Stimulated activated CD8-positive, alpha-beta memory T cell treated with anti-CD3 and anti-CD28 coated beads, Interleukin-4, amount 100 ng/mL, for 48 hours (primary cell): ENCODE measurements at places on chromosomes 12 and 14.

DNA sequence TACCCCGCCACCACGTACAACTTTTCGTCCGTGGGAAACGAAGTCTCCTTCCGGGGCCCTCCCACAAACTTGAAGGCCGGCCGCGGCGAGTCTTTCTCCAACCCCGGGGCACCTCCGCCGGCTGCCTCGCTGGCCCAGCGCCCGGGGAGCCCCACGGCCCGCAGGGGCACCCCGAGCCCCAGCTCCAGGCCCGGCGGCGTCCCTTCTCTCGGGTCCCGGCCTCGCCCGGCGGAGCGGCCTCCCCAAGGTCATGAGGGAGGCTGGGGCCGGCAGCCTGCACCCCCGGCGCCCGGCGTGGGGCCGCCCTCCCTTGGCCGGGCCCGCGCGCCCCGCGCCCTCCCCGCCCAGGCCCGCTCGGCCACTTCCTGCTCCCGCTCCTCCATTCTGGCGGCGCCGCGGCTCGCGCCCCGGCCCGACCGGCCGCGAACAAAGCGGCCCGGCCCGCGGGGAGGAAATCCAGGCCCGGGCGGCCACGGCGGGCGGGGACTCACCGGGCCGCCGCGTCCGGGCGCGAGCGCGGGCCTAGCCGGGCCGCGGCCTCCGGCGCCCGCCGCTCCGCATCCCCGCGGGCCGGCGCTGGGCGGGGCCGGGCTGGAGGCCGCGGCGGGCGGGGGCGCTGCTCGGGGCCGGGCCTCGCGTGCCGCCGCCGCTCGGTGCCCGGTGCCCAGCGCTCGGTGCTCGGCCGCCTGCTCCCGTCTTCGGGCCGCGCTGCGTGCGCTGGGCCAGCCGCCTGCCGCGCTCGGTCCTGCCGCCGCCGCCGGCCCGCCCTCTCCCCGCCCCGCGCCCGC, at the start of gene AKT1:
AKT1 (minus strand) TSS at position 756 of the 788 bp plus-strand sequence. CDS start 3,105 bp downstream, outside the sequence.
- peak; percentile 40 for DNase-seq

GRCh38 chr14:61516118-61516743, 179.1 kb upstream of the HIF1A start:
- DNase-seq, result no peak

GRCh38 chr12:50041962-50042361, 15.4 kb upstream of the ASIC1 start:
- DNase-seq, result no peak

DNA sequence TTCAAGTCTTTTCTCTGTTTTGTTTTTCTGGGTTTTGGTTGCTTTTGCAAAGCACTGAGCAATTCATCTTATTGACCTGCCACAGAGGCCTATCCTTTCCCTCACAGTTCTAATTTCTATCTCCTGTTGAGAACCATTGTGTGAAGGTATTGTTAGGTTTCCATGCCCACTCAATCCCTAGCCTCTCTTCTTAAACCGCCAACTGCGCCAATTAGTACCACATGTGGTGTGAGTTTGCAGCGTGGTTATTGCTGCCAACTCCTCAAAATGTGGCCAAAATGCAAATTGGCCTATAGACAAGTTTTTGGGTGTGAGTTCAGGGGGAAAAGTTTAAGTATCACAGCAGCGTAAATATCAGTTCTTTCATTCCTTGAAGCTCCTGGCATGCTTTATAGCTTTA, 232.6 kb downstream of the FLRT2 start:
- no peak for DNase-seq

DNA sequence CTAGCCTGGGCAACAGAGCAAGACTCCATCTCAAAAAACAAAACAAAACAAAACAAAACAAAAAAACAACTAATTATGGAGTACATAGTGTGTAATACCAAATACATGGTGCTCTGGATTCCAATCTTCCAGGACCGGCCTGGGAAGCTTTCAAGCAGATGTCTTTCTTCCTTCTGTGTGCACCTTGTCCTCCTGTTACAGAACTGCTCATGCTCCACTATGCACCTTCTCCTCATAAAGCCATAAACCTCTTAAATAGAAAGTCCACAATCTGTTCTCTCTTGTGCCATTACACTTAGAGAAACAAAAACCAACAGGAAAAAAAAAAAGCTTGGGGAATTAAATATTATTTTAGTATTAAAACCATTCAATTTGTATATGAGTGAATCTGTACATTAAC, 12.5 kb downstream of the MOK start:
- DNase-seq, result no peak

- no peak for DNase-seq
Measured at GRCh38 chr14:58243790-58244555, 670 bp upstream of the PSMA3 start.

- no peak for DNase-seq
Measured at GRCh38 chr12:65868133-65868705, 43.9 kb downstream of the HMGA2 start.
